ENCODE measurements at places on chromosomes 3 and 15. TPM values are rescaled to one million over a fixed set of nuclear protein-coding genes. Genes with fewer than 3 reads are reported as not detected.

- H3K27me3 ChIP-seq: no peaks in the 10 kb centered on the region
- peaks cover 50% of the 10 kb centered on the region for H3K4me1 ChIP-seq
- no peak overlapping the region for H3K4me3 ChIP-seq
- no peaks in the 10 kb centered on the region for H3K36me3 ChIP-seq
- H3K27ac ChIP-seq: no peak overlapping the region
These were observed 38.6 kb upstream of the APH1B start for GRCh38 chr15:63238796-63239195.

The ITIH1 gene
- total RNA-seq: not detected

GRCh38 chr15:88654430-88655102, 15.8 kb downstream of the ISG20 start:
- H3K36me3 ChIP-seq: no peaks in the 10 kb centered on the region
- no peaks in the 10 kb centered on the region for H3K27me3 ChIP-seq
- no peak for DNase-seq
- no peak overlapping the region for H3K4me3 ChIP-seq
- peaks cover 5% of the 10 kb centered on the region for H3K4me1 ChIP-seq
- H3K27ac ChIP-seq: no peak overlapping the region

DNA sequence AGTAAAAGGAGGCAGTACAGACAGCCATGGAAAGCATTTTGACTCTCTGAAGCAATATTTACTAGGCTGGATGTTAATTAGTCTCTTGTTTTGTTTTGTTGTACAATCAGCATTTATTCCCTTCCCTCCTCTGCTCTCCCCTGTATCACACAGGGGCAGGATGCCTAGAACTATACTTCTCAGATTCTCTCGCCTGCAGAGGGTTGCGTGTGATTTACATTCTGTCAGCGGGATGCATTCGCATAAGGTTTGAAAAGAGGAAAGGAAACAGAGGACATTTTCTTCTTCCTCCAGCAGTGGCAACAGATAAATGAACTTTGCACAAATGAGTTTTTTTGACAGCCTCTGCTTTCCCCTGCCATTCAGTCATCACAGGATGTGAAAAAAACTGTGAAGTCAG, 188.3 kb downstream of the RSL24D1 start:
- no peak for DNase-seq
- no peaks in the 10 kb centered on the region for H3K27me3 ChIP-seq
- H3K4me1 ChIP-seq: no peaks in the 10 kb centered on the region
- no peaks in the 10 kb centered on the region for H3K36me3 ChIP-seq
- H3K4me3 ChIP-seq: no peak overlapping the region

The ALDH1A2 gene
- total RNA-seq: 27.3 TPM

The SH2D7 gene
- not detected for total RNA-seq

DNA sequence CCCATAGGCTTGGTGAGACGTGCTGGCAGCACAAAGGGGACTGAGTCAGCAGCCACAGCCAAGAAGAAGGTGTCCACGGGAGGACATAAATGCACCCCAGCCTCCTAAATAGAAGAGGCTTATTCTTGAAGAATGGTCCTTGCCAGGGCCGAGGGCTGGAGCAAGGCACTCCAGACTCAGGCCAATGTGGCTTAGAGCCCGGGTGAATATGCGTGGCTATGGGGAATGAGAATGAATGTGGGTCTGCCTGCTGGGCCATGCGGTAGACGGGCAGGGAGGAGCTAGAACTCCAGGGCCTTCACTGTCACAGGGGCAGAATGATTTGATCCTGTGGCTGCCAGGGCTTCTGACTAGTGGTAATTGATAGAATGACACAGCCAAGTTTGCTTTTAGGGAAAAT, 34.0 kb downstream of the DHX30 start:
- H3K27ac ChIP-seq: no peak overlapping the region
- H3K4me1 ChIP-seq: no peaks in the 10 kb centered on the region
- H3K4me3 ChIP-seq: no peak overlapping the region
- no peak for DNase-seq

DNA sequence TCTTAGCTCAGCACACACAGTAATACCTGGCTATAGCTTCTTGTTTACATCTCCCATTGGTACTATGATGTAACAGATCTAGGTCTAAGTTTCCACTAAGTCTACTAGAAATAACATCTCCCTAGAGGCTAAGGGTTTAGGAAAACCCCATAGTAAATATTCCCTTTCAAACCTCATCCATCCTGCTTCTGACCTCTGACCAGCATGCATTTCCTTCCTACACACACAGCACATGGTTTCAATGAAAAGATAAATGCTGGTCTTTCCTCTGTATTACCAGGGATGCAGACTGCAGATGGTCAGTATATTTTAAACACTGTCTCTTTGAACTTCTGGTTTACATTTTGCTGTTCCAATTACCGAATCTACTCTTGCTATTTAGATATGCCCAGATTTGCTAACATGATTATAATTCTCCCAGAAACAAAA, 96.6 kb downstream of the EFL1 start:
- peaks cover 4% of the 10 kb centered on the region for H3K4me1 ChIP-seq
- peaks cover 20% of the 10 kb centered on the region for H3K36me3 ChIP-seq
- H3K4me3 ChIP-seq: no peak overlapping the region
- no peaks in the 10 kb centered on the region for H3K27me3 ChIP-seq

The VPS39 gene
- total RNA-seq: 83.3 TPM

DNA sequence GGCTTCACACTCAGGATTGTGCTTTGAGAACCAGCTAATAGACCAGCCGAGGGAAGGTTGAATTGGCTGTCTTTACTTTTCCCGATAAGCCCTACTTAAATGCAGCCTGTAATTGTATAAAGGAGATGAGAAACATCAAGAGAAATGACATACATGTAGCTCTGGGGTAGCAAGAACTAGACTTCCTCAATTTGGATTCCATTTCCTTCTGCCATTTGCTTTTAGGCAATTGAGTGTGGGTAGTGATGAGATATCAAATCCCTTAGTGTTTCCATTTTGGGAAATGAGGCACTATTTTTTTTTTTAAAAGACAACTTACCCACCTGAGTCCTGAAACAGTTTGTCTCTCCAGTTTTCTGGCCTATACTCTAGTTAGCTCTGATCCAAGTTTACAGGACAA, 2.2 kb downstream of the INAFM2 start:
- H3K4me3 ChIP-seq: peak overlapping the region; percentile 74
- no peaks in the 10 kb centered on the region for H3K27me3 ChIP-seq
- H3K36me3 ChIP-seq: no peaks in the 10 kb centered on the region

- no peaks in the 10 kb centered on the region for H3K4me1 ChIP-seq
- H3K36me3 ChIP-seq: no peaks in the 10 kb centered on the region
- H3K27ac ChIP-seq: no peak overlapping the region
- no peak overlapping the region for H3K4me3 ChIP-seq
- DNase-seq: no peak
These were observed 308.5 kb upstream of the PROK2 start for GRCh38 chr3:72093270-72093991.

GRCh38 chr15:96073908-96074307, 256.6 kb upstream of the NR2F2 start:
- DNase-seq: no peak
- H3K36me3 ChIP-seq: no peaks in the 10 kb centered on the region
- H3K4me1 ChIP-seq: no peaks in the 10 kb centered on the region
- H3K27ac ChIP-seq: no peak overlapping the region
- H3K27me3 ChIP-seq: no peaks in the 10 kb centered on the region

- no peak overlapping the region for H3K27ac ChIP-seq
- no peaks in the 10 kb centered on the region for H3K27me3 ChIP-seq
- no peaks in the 10 kb centered on the region for H3K4me1 ChIP-seq
- no peak for DNase-seq
These were observed 227.5 kb downstream of the ALCAM start for GRCh38 chr3:105594219-105594618.

All from upper lobe of right lung (tissue), 1 donor.